ENCODE measurements at places on chromosomes 5 and 9. TPM values are rescaled to one million over a fixed set of nuclear protein-coding genes. Genes with fewer than 3 reads are reported as not detected.

GRCh38 chr5:88719434-88719833 lies 163.6 kb downstream of the MEF2C start:
- no peaks in the 10 kb centered on the region for H3K27me3 ChIP-seq
- no peak overlapping the region for H3K4me3 ChIP-seq
- DNase-seq: no peak
- no peaks in the 10 kb centered on the region for H3K4me1 ChIP-seq

- no peaks in the 10 kb centered on the region for H3K36me3 ChIP-seq
- no peak overlapping the region for H3K4me3 ChIP-seq
Measured at GRCh38 chr9:98603821-98604383, 104.8 kb downstream of the GABBR2 start.

GRCh38 chr9:99595796-99596195 lies 225.9 kb upstream of the NR4A3 start:
- DNase-seq: no peak
- no peaks in the 10 kb centered on the region for H3K27me3 ChIP-seq
- no peaks in the 10 kb centered on the region for H3K36me3 ChIP-seq
- no peaks in the 10 kb centered on the region for H3K4me1 ChIP-seq
- H3K27ac ChIP-seq: no peak overlapping the region
- H3K4me3 ChIP-seq: no peak overlapping the region

GRCh38 chr9:122087406-122088200 lies 5.5 kb downstream of the TTLL11 start:
- no peaks in the 10 kb centered on the region for H3K36me3 ChIP-seq
- no peak overlapping the region for H3K27ac ChIP-seq
- H3K4me1 ChIP-seq: peaks cover 9% of the 10 kb centered on the region
- H3K4me3 ChIP-seq: no peak overlapping the region
- no peaks in the 10 kb centered on the region for H3K27me3 ChIP-seq
- no peak for DNase-seq

GRCh38 chr5:2175041-2175440 lies 292.3 kb upstream of the IRX4 start:
- H3K27me3 ChIP-seq: peaks cover 11% of the 10 kb centered on the region
- H3K27ac ChIP-seq: no peak overlapping the region
- DNase-seq: peak; percentile 12
- H3K36me3 ChIP-seq: no peaks in the 10 kb centered on the region
- H3K4me3 ChIP-seq: no peak overlapping the region

- no peaks in the 10 kb centered on the region for H3K27me3 ChIP-seq
- no peaks in the 10 kb centered on the region for H3K36me3 ChIP-seq
- H3K27ac ChIP-seq: no peak overlapping the region
Measured at GRCh38 chr9:136268735-136269134, 23.1 kb upstream of the QSOX2 start.

DNA sequence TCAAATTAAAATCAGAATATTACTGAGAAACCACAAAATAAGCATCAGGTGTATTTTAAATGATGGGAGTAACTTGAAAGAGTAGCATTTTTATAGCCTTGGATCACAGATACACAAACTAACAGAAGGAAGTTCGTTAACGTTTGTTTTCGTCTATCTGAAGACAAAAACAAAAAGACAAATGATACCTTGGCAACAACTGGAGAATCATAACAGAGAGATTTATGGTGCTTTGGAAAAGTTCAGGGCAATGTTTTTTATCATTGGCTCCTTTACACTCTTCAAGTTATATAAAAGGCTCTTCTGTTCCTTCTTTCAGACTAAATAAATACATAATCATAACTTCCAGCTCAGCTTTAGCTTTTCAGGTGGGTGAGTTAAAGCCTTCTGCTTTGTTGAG lies 128.1 kb upstream of the VLDLR start:
- H3K27me3 ChIP-seq: no peaks in the 10 kb centered on the region
- no peaks in the 10 kb centered on the region for H3K36me3 ChIP-seq
- no peak overlapping the region for H3K4me3 ChIP-seq
- no peak overlapping the region for H3K27ac ChIP-seq
- DNase-seq: no peak

DNA sequence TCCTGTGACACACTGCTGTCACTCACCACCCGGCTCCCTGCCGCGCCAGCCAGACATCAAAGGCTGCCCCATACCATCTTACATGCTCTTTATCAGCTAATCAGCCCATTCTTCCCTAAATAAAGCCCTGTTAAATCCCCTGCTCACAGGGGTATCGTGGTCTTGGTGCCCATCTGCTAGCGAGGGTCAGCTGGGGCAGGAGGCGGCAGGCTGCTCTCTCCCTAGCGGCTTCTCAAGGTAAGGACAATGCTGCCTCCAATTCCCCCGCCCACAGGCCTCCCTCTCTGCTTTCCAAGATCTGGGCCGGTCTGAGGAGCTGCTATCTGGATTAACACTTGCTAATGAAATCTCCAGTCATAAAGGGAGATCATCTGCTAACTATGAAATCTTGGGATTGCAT lies 26.8 kb downstream of the BARHL1 start:
- no peak overlapping the region for H3K4me3 ChIP-seq
- H3K36me3 ChIP-seq: peaks cover 2% of the 10 kb centered on the region
- H3K4me1 ChIP-seq: no peaks in the 10 kb centered on the region
- no peak for DNase-seq
- no peak overlapping the region for H3K27ac ChIP-seq

- H3K27ac ChIP-seq: no peak overlapping the region
- DNase-seq: no peak
- H3K27me3 ChIP-seq: no peaks in the 10 kb centered on the region
- no peaks in the 10 kb centered on the region for H3K36me3 ChIP-seq
- H3K4me3 ChIP-seq: no peak overlapping the region
Measured at GRCh38 chr9:6779417-6780241, 21.9 kb downstream of the KDM4C start.

DNA sequence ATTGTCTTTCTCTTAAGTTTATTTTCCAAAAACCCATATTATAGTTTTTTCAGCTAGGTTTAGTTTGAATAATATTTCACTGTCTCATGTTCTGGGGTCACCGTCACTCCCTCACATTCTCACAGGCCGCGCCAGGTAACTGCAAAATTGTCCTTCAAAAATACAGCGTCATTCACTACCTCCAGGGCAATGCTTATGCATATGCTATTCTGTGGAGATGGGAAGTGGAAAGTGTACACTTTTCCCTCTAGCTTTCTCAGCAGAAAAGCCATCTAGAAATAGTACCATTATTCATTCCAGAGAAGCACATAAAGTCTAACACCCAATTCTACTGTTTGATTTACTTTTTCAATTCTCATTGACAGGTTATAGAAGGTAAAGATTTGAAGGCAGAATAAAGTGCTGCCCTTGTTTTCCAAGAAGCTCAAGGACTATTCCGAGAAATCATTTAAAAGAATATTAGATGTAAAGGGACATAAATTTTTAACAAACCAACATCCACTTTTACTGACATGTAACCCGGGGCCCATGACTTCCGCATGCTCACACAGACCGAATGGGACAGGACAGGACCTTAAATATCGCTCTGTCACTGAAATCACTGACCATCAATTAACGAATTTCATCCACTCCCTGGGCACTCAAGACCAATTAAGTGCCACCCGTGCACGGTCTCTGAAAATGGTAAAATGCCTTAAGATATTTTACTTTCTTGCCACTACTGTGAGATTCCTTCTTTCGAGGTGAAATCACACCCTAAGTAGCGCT lies 720 bp downstream of the NUDT12 start:
- no peaks in the 10 kb centered on the region for H3K27me3 ChIP-seq
- H3K36me3 ChIP-seq: no peaks in the 10 kb centered on the region
- H3K27ac ChIP-seq: peak overlapping the region; percentile 88
- no peak for DNase-seq
- peak overlapping the region; percentile 94 for H3K4me3 ChIP-seq
- H3K4me1 ChIP-seq: peaks cover 4% of the 10 kb centered on the region

DNA sequence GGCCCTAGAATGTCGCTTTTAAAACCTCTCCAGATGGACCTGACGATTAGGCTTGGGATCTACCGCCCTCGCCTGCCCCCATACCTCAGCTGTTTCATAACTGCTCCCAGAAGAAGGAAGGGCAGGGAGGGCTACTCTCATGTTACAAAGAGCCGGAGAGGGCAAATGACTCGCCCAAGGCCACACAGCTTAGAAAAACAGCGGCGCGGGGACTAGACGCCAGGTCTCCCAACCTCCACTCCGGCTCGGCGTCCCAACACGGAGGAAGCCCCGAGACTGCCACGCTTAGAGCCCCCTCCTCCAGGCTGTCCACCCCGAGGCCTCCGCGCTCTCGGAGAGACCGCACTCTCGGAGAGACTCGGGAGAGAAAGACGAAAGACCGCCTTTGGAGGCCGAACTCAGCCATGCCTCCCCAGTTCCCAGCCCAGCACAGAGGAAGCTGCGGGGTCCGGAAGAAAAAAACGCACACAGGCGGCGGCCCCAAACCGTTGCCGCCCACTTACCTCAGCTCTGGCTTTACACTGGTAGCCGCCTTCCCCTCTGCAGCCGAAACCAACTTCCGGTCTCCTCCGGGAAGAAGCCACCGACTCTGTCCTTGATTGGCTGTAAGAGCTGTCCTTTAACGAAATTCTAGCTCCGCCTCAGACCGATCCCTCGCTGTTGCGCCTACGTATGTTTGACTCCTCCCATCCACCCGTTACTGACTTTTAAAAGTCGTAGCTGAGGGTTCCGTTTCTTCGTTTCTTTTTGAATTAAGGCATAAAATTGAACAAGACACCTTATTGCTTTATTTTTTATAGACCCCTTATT lies at the start of gene MED7:
MED7 (minus strand) TSS at position 549 of the 810 bp plus-strand sequence. CDS start 3,434 bp downstream, outside the sequence.
- H3K4me1 ChIP-seq: peaks cover 10% of the 10 kb centered on the region

RNF208 gene
- 22.8 TPM for polyA plus RNA-seq

PCDHB6 gene
- polyA plus RNA-seq: 0.32 TPM

TMEM215 gene
- not detected for polyA plus RNA-seq

OR1N1 gene
- polyA plus RNA-seq: not detected
